ENCODE measurements at places on chromosomes 1 and 21. TPM values are rescaled to one million over a fixed set of nuclear protein-coding genes. Genes with fewer than 3 reads are reported as not detected.

KHDC4 gene
- 26.5 TPM for total RNA-seq

GBP6 gene
- total RNA-seq, result 0.15 TPM

PADI1 gene
- not detected for total RNA-seq

ARID1A gene
- 33.6 TPM for total RNA-seq

ZBTB17 gene
- total RNA-seq, result 32.9 TPM

CRYZ gene
- total RNA-seq, result 25.6 TPM

LRRN2 gene
- total RNA-seq, result not detected

PTPRC gene
- not detected for total RNA-seq

LRRIQ3 gene
- total RNA-seq, result 0.83 TPM

UMODL1 gene
- not detected for total RNA-seq

GPN2 gene
- 14.2 TPM for total RNA-seq

HSD3B2 gene
- total RNA-seq, result not detected

TAL1 gene
- total RNA-seq, result under 0.01 TPM

EPHA10 gene
- total RNA-seq, result not detected

PTGS2 gene
- 4.8 TPM for total RNA-seq

C8A gene
- total RNA-seq, result under 0.01 TPM

GPATCH4 gene
- total RNA-seq, result 19.9 TPM

NASP gene
- total RNA-seq, result 23.0 TPM

DNALI1 gene
- total RNA-seq, result 5.5 TPM

FCRL4 gene
- not detected for total RNA-seq

WDR64 gene
- not detected for total RNA-seq

INSRR gene
- total RNA-seq, result not detected

SHISAL2A gene
- not detected for total RNA-seq

KRTAP7-1 gene
- total RNA-seq, result not detected

CRYAA gene
- not detected for total RNA-seq

KRTAP10-8 gene
- total RNA-seq, result not detected

CORT gene
- total RNA-seq, result not detected

ATP6V1G3 gene
- not detected for total RNA-seq

PSMD4 gene
- 248 TPM for total RNA-seq

ZDHHC18 gene
- total RNA-seq, result 11.2 TPM

DNAJC28 gene
- 1.3 TPM for total RNA-seq

FCRL6 gene
- not detected for total RNA-seq

RGS18 gene
- total RNA-seq, result not detected

PTCH2 gene
- total RNA-seq, result 0.33 TPM

TFF1 gene
- total RNA-seq, result not detected

RCSD1 gene
- total RNA-seq, result 0.87 TPM

HSPB7 gene
- total RNA-seq, result 3.3 TPM

POTED gene
- total RNA-seq, result not detected

GJA8 gene
- not detected for total RNA-seq

All from smooth muscle cell of trachea (primary cell).